ENCODE measurements at places on chromosomes 7 and 10.

DNA sequence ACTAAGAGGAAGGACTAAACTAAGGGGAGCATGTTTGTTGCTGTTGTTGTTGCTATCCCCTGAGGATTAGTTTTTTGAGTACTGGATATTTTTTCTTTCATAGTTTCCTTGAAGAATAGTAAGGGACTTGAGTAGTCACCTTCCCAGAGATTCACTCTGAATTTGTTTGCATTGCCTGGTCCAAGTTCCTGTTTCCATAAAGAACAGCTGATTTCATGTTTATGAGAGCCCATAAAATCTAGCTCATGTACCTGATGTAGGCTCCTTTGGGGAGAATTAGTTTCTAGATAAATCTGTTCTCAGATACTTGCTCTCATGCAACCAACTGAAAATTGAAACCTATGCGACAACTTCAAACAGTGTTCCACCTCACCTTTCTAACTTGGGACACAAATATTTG, 464.4 kb upstream of the MBL2 start:
- DNase-seq = no peak

DNA sequence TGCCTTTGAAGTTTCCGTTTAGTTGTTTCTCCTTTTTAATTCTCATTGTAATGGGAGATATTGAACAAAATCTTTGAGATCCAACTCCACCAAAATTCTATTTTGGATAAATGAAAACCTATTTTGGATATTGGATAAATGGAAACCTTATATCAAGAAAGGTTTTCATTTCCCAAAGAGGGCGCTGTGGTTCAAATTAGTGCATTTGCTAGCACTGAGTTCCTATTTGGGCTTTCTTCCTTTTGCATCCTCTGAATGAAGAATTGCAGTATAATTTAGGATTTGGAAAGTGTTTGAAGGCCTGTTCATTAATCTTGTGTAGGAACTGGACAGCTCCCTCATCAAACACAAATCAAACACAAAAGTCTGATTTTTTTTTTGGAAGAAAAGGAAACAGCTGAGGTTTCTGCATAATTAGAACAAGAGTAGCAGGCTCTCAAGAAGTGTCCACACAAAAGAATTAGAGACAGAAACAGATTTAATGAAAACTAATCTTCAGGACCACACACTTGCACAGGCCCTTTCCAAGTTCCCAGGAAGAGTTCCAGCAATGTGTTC, 80.8 kb upstream of the KLF14 start:
- no peak for DNase-seq

GRCh38 chr10:8586504-8586903, 532.0 kb downstream of the GATA3 start:
- DNase-seq = no peak

GRCh38 chr10:11335167-11335652, 276.2 kb downstream of the USP6NL start:
- no peak for DNase-seq

DNA sequence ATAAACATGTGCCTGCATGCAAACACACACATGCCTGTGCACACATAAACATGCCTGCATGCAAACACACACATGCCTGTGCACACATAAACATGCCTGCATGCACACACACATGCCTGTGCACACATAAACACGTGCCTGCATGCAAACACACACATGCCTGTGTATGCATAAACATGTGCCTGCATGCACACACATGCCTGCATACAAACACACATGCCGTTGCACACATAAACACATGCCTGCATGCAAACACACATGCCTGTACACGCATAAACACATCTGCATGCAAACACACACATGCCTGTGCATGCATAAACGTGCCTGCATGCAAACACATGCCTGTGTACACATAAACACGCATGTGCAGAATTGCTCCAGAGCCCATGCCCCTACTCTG, 22.4 kb downstream of the NKX6-2 start:
- no peak for DNase-seq

DNA sequence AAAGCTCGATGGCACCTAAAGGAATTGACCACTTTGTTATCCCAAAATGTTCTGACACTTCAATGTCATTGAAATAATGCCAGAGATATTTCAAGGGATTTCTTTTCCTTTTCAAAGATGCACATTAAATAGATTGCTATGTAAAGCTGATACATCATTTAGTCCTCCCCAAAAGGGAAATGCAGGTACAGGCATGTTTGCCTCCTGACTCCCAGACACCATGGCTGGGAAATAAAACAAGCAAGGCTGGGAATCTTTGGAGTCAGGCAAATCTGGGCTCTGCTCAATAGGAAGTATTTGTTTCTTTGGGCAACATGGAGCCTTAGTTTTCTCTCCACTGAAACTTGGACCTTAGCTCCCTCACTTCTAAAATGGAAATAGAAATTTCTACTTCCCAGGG, 230.8 kb upstream of the LRRTM3 start:
- no peak for DNase-seq

- DNase-seq = no peak
These were observed 46.3 kb downstream of the PLEKHA8 start for GRCh38 chr7:30074422-30075030.

DNA sequence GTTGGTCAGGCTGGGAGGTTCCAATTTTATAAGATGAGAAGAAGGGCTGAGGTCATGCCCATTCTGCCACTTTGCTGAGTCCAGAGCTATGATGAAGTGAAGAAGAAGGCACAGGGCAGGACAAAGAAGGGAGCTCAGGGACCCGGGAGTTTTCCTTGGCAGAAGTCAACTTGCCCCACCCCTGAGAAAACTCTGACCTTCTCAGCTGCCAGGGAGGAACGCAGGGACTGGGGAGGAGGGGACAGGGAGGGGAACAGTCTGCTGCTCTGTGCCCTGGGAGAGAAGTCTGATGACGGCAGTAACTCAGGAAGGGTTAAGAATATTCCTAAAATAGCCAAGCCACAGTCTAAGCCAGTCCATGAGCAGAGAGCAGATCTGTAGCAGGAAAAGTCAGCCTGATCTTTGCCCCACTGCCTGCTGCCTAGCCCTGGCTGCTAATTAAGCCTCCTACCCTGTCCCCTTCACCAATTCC, 11.7 kb downstream of the ADIRF start:
- DNase-seq = no peak

- no peak for DNase-seq
These were observed 157.0 kb downstream of the PTPN20 start for GRCh38 chr10:47067949-47068940.

- DNase-seq = peak; percentile 12
These were observed 1.2 kb upstream of the SMNDC1 start for GRCh38 chr10:110305767-110306451.

DNA sequence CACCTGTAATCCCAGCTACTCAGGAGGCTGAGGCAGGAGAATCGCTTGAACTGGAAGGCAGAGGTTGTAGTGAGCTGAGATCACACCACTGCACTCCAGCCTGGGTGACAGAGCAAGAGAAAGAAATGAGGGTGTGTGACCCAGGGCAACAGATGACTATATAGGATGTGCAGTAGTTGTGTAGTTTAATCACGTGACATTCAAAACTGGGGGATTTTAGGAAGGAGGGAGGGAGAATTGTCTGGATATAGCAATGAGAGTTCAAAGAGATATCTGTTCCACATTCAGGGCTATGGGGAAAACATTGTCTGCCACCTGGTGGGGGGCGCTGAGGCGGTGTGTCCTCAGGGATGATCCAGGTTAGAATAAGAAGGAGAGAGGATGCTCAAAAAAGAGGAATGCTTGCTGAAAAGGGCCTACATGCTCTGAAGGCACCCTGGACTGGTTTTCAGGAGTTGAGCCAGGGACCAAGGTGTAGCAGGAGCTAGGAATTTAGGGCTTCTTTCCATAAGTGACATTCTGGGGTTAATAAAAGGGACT, 7.8 kb upstream of the ZYX start:
- no peak for DNase-seq

DNA sequence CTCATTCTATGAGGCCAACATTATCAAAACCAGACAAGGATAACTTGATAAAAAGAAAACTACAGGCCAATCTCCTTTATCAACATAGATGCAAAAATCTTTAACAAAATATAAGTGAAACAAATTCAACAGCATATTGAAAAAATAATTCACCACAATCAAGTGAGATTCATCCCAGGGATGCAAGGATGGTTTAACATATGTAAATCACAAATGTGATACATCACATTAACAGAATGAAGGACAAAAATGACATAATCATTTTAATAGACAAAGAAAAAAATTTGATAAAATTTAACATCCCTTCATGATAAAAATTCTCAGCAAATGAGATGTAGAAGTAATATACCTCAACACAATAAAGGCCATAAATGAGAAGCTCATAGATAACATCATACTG, 53.8 kb downstream of the TCAF1 start:
- DNase-seq = no peak

GRCh38 chr7:14850039-14850438, 52.5 kb downstream of the DGKB start:
- no peak for DNase-seq

- DNase-seq = no peak
These were observed 57.3 kb downstream of the TCF7L2 start for GRCh38 chr10:113007343-113007771.

DNA sequence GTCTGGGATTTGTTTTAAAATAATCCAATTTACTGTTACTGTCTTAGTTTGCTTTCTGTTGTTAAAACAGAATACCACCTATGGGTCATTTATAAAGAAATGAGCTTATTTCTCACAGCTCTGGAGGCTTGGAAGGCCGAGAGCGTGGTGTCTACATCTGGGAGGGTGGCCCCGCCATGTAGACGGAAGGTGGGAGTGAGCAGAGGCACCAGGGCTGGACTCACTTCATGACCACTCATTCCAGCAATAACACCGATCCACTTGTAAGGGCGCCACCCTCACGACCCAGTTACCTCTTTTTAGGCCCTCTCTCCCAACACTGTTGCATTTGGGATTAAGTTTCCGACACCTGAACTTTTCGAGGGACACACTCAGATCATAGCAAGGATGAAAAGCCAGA, 36.2 kb upstream of the CFAP46 start:
- DNase-seq = no peak

DNA sequence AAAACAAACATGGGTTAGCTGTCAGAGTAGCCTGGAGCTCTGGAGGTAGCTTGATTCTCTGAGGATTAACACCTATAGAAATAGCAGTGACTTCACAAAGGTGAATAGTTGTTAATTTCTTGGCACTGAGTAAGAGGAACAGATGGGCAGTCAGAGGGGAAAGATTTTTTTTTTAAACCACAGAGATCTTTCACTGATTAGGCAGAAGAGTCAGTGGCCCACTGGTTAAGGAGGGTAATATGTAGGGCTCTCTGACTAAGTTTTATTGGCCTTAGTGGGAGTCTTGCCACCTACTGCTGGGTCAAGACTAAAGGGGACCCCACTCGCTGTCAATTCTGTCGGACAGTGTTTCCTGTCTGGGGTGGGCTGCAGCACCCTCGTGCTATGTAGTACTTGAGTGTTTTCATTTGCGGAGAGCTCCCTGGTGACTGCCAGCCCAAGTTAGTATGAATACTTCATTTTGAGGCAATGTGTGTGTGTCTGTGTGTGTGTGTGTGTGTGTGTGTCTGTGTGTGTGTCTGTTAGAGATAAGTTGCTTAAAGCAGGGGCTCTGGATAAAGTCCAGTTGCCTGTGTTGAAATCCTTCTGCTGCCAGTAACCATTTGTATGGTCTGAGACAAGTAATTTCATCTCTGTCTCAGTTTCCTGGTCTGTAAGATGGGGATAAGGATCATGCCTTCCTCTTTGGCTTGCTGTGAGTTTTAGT, 145.2 kb downstream of the ARID5B start:
- DNase-seq = no peak

GRCh38 chr10:88832376-88832775, 19.3 kb downstream of the ANKRD22 start:
- DNase-seq = no peak

GRCh38 chr10:34528320-34528719, 286.8 kb downstream of the PARD3 start:
- no peak for DNase-seq

- DNase-seq = no peak
These were observed 93.1 kb upstream of the HABP2 start for GRCh38 chr10:113459626-113460280.

DNA sequence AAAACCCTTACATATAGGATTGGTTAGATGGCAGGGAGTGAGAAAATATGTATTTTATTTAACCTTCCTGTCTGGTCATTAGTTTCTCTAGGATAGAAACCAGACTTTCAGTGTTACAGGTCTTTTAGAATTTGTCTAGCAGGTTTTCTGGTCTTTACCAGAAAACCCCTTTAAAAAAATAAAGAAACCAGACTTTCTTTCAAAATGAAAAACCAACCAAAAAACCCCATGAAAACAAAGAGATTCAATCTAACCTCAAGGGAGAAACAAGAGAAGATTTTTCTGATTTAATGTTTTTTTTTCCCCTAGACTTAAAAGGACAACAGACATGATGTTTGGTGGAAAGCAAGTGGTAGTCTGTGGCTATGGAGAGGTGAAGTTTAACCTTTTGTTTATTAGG, 28.7 kb upstream of the STRIP2 start:
- no peak for DNase-seq

GRCh38 chr7:146002431-146003078, 114.0 kb upstream of the CNTNAP2 start:
- no peak for DNase-seq

- DNase-seq = no peak
These were observed 13.5 kb downstream of the BHLHA15 start for GRCh38 chr7:98224701-98225181.

GRCh38 chr10:31644931-31645633, 283.5 kb downstream of the ARHGAP12 start:
- no peak for DNase-seq

DNA sequence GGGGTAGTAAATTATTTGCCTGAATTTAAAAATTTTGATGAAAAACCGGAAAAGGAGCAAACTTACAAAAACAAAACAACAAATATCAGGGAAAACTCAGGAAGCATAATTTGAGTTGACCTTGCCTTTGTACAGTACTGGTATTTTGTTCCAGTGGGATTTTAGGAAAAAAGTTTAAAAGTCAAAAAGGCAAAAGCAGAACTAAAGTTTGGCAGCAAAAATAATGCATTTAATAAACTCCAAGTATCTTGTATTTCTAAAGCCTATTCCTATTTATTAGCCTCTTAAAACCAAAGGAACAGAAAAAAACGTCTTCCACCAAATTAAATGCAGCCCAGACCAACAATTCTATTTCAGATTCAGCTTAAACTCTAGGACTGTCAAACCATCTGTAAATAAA, 90.7 kb upstream of the ASAH2 start:
- no peak for DNase-seq

- DNase-seq = no peak
These were observed 213.4 kb downstream of the MAD1L1 start for GRCh38 chr7:2019461-2019710.

DNA sequence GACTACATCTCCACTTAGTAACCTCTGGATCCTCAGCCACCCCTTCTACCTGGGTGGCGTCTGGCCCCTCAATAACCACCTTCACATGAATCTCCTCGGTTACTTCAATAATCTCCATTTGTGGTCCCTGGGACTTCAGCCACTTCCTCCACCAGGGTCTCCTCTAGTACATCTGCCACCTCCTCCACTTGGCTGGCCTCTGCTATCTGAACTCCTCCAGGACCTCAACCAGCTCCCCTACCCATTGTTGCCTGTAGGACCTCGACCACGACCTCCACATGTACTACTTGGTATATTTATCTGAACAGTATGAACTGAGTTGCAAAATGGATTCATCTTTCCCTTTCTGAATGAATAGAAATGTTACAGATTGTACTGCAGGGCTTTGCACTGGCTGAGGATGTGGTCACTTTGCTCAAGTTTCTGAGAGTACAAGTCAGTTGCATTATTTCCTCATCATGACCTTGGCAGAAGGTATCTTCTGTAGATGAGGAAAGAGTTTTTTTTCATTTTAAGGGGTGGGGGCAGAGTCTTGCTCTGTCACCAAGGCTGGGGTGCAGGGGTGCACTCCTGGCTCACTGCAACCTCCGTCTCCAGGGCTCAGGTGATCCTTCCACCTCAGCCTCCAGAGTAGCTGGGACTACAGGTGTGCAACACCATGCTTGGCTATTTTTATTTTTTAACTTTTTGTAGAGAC, 36.0 kb downstream of the MAT1A start:
- no peak for DNase-seq

Measured in T-helper 9 cell (primary cell).